GM04504 (cell line): ENCODE measurements at places on chromosomes 3 and 15.
A peak's percentile ranks its signal among the peaks of the same experiment; 100 is the strongest.

DNA sequence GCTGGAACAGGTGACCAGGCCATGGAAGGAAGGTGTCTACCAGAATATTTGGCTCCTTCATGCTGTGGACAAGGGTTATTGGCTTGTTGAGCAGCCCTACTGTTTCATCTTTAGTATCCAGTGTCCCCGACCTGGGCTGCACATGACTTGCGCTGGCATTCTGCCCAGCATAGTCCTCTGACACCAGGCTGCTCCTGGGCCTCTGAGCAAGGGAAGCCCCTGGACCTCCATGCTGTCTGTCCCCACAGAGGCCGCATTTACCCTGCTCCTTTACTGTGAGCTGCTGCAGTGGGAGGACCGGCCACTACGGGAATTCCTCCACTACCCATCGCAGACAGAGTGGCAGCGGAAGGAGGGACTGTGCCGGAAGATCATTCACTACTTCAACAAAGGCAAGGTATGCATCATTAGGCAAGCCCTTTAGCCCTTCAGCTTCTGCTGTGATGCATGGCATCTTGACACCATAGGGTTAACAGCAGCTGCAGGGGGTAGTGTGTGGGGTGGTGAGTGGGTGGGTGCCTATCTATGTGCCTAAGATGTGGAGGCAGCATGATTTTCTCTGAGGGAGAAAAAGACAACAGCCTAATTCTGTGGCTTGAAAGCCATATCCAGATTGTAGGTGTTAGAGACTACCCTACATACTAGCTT lies 44.0 kb upstream of the MANF start:
- peak; percentile 0 for DNase-seq

DNA sequence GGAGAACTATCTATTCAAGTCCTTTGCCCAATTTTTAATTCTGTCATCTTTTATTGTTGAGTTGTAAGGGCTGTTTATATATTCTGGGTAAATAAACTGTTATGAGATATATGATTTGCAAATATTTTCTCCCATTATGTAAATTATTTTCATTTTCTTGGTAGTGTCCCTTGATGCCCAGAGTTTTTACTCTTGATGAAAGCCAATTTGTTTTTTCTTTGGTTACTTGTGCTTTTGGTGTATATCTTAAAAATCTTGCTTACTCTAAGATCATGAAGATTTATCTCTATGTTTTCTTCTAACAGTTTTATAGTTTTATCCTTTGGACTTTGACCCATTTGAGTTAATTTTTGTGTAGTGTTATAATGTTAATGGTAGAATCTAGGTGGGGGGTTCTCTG lies 44.5 kb downstream of the TIMP4 start:
- no peak for DNase-seq

DNA sequence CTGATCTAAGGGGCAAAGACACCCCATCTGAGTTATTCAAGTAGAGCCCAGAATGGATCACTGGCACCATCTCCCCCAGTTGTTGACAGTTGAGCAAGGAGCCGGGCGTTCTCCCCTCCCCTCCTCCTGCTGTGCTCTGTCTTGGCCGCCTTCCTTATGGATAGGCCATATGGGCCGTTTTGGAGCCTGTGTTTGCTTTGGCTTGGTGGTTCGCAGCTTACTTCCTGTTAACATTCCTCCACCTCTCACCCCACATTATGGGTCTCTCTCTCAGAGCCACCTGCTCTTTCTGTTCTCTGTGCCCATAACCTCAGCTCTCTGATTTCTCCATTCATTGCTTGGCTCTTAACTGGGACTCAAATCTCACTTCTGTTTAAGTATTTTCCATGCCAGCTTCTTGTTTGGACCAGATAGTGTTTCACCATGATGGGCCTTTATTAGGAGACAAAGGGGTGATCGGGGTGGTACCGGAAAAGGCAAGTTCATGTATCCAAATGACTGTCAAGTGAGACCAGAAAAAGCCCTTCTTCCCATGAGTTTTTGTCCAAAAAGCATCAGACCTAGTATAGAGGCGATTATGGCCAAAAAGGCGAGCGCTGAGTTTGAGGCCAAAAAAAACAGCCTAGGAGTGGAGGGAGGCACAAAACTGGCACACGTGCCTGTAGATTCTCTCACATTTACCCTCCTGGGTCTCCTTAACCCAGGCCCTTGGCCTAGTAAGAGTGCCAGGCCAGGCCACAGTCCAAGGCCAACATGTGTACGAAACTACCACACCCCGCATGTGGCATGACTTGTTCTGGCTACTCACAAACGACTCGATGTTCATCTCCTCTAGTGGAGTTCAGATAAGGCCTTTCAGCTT lies 62.6 kb downstream of the DUT start:
- DNase-seq, result no peak

DNA sequence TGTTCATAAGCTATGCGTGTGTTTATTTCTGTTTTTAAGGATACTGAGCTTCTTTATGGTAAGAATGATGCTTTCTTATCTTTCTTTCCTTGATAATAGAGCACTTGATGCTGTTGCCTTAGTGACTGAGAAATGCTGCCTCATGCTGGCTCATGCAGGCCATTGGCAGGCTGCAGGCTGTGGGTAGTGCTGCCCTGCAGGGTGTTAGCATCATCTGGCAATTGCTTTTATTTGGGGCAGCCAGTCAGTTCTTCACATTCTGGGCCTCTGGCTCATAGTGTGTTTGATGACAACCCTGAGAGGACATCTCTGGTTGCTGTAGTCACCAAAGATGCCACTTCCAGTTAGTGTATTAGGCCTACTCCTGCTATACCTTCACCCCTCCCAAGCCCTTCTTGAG lies 66.2 kb upstream of the ONECUT1 start:
- no peak for DNase-seq

DNA sequence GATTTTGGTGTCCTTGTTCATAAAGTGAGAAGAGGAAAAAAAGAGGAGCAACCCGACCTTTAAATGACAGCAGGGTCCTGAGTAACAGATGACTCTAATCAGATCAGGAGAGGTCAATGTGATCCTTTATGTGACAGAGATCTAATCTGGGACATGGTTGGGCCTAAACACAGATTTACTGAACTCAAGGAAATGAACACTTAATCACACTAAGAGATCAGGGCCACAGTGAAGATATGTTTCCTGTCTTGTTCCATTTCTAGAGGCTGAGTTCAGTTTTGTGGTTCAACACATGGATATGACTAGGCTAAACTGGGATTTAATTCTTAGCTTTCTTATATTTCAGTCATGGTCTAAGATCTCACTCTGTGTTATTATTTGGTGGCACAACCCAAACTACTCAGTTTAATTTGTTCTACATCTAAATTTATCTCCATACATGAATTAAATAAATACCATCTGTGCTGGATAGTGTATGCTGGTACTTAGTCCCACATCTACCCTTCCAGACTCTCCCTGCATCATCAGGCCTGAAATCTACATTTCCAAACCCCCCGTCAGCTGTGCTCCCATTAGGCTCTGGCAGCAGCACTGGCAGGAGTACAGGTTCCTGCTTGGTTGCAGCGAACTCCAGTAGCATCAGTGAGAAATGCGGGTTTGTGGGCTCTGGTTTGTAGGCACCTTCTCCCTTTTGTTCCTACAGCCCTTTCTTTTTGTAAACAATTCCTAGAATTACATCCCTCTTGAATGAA lies 22.6 kb downstream of the SFMBT1 start:
- DNase-seq, result no peak

DNA sequence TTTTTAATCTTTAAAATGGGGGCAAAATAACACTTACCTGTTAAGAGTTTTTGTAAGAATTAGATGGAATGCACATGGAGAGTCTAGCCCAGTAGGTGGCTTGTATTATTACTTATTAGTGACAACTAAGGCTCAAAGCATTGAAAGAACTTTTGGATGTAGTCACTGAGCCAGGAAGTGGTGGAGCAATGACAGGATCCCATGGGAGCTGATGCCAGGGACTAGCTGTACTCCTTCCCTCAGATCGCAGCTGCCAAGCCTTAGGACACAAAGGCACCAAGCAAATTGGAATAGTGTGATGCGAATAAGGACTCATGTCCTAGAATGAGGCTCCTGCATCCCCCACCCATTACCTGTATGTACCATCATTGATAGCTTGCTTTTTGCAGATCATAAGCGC lies 370.4 kb upstream of the RGMA start:
- DNase-seq, result no peak

GRCh38 chr3:10744098-10744465 lies 71.9 kb upstream of the SLC6A11 start:
- no peak for DNase-seq
